ENCODE measurements at places on chromosomes 6 and 20. TPM values are rescaled to one million over a fixed set of nuclear protein-coding genes. Genes with fewer than 3 reads are reported as not detected.

Gene LGSN
- total RNA-seq: 0.18 TPM

GRCh38 chr20:58389968-58390658, 1.1 kb downstream of the VAPB start:
- peak overlapping the region; percentile 93 for H3K27ac ChIP-seq
- no peak for DNase-seq
- peaks cover 32% of the 10 kb centered on the region for H3K4me1 ChIP-seq

DNA sequence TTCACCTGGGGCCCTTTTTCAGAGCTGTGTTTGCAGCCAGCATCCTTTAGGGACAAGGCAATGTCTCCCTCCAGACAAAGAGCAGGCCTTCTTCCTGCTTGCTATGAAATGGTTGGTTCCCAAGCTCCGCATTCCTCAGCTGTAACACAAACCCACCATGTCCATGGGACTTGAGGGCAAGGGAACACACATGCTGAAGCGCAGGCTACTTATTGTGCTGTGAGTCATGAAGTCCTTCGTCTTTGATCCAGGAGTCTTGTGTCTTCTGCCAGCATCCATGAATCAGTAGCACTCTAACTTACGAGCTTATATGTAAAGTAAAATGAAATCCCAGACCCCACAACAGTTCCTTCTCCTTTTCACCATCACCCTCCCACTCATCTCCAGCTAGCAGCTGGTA, 59.0 kb downstream of the ANKRD60 start:
- no peak overlapping the region for H3K4me3 ChIP-seq
- peaks cover 2% of the 10 kb centered on the region for H3K27me3 ChIP-seq
- H3K27ac ChIP-seq: no peak overlapping the region
- no peak for DNase-seq
- peaks cover 5% of the 10 kb centered on the region for H3K4me1 ChIP-seq

GRCh38 chr6:154738551-154738961, 5.3 kb downstream of the SCAF8 start:
- H3K36me3 ChIP-seq: peaks cover 11% of the 10 kb centered on the region
- H3K4me1 ChIP-seq: peaks cover 67% of the 10 kb centered on the region
- peak overlapping the region; percentile 23 for H3K4me3 ChIP-seq
- no peak for DNase-seq
- H3K27ac ChIP-seq: peak overlapping the region; percentile 91

GRCh38 chr20:53706466-53707370, 113.1 kb upstream of the ZNF217 start:
- peaks cover 29% of the 10 kb centered on the region for H3K4me1 ChIP-seq
- peak overlapping the region; percentile 95 for H3K27ac ChIP-seq
- no peaks in the 10 kb centered on the region for H3K36me3 ChIP-seq
- DNase-seq: no peak
- no peaks in the 10 kb centered on the region for H3K27me3 ChIP-seq

Gene RSPO3
- total RNA-seq: not detected

GRCh38 chr6:122445274-122445673, 26.3 kb downstream of the SERINC1 start:
- no peak for DNase-seq
- no peak overlapping the region for H3K27ac ChIP-seq
- no peak overlapping the region for H3K4me3 ChIP-seq
- no peaks in the 10 kb centered on the region for H3K4me1 ChIP-seq
- H3K36me3 ChIP-seq: peaks cover 24% of the 10 kb centered on the region
- no peaks in the 10 kb centered on the region for H3K27me3 ChIP-seq

Gene WFDC10B
- 0.42 TPM for total RNA-seq

- H3K36me3 ChIP-seq: no peaks in the 10 kb centered on the region
- no peak overlapping the region for H3K27ac ChIP-seq
- no peaks in the 10 kb centered on the region for H3K27me3 ChIP-seq
- no peaks in the 10 kb centered on the region for H3K4me1 ChIP-seq
- DNase-seq: no peak
Observed at GRCh38 chr6:8683204-8683603, 247.9 kb upstream of the SLC35B3 start.

Gene PPP1R14C
- total RNA-seq: 1.1 TPM

DNA sequence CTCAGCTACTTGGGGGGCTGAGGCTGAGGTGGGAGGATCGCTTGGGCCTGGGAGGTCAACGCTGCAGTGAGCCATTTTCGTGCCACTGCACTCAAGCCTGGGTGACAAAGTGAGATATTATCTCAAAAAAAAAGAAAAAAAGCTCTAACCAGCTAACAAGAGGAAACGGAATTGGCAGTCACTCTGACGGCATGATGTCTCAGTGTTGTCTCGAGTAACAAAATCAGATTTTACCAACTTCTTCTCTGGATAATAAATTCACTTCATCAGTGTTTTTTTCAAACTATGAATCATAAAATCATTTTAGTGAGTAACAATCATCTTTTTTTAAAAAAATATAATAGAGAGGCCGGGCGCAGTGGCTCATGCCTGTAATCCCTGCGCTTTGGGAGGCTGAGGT, 12.6 kb downstream of the KIF16B start:
- H3K4me1 ChIP-seq: peaks cover 22% of the 10 kb centered on the region
- H3K27me3 ChIP-seq: no peaks in the 10 kb centered on the region

DNA sequence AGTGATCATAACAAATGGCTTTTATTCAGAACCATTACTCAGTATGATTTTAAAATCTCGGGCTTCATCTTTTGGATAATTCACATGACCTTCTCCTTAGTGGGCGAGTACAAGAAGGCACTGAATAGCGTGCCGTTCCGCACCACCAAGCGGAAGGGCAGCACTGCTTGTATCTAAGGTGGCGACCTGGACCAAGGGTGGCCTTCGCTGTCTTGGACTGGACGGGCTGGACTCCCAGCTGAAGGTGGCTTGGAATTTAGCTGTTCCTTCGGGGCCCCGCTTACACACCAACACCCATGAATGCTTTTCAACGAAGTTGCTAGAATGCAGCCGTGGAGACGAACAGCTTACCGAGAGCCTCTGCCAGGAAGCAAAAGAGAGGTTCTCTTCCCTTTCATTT, 168.6 kb upstream of the AGPAT4 start:
- DNase-seq: no peak
- H3K27me3 ChIP-seq: peaks cover 45% of the 10 kb centered on the region
- H3K36me3 ChIP-seq: no peaks in the 10 kb centered on the region
- H3K4me3 ChIP-seq: no peak overlapping the region
- H3K4me1 ChIP-seq: peaks cover 33% of the 10 kb centered on the region

- no peaks in the 10 kb centered on the region for H3K4me1 ChIP-seq
- no peaks in the 10 kb centered on the region for H3K36me3 ChIP-seq
- no peak for DNase-seq
Observed at GRCh38 chr20:40016890-40017289, 672.1 kb downstream of the MAFB start.

DNA sequence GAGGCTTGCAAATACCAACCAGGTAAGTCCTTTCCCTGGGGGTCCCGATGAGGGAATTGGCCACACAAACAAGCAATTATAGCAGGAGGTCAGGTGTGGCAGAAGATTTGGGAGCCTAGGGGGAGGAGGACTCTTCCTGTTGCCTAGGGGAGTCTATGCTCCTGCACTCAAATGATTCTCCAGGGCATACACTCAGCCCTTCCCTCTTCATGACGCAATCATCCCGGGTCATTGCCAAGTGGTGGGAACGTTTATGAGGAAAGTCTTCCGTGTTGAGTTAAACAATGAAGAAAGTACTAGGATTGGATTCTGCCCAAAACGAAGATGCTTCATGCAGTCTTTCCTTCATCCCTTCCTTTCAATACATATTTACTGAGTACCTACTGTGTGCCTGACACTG, 186.5 kb upstream of the TSHZ2 start:
- H3K4me3 ChIP-seq: no peak overlapping the region
- no peaks in the 10 kb centered on the region for H3K36me3 ChIP-seq
- no peak for DNase-seq
- peaks cover 11% of the 10 kb centered on the region for H3K4me1 ChIP-seq

- DNase-seq: no peak
- peaks cover 7% of the 10 kb centered on the region for H3K4me1 ChIP-seq
- H3K27ac ChIP-seq: no peak overlapping the region
- H3K4me3 ChIP-seq: no peak overlapping the region
Observed at GRCh38 chr20:22821081-22821727, 213.9 kb upstream of the SSTR4 start.

DNA sequence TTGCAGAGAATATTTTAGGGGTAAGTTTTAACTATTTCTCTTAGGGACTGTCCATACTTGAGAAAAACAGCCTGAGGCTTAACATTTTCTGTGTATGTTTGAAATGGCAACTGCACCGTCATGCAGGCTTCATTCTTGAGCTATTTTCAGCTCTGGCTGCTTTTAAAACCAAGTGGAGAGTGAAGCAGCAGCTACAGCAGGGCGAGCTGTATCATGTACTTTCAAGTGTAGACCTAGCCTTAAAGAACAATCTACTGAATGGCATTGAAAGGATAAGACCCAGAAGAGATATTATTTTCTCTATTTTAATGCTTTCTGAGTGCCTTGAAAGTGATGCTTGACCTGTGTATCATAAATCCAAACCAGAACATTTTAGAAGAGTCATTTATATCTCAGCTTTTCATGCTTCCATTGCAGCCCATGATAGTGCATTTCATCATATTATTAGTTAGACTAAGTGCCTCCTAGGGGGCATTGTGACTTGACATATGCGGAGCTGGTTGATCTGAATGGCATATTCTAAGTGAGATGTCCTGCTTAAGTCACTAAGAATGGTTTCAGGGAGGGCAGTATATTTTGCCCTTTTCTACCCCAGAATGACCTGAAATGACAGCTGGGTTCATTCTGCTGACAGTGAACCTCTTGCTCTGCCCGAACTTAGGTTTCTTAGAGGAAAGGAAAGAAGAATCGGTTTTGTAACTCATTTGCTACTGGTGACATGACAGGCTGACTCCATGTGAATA, 85.3 kb downstream of the NKAIN2 start:
- H3K27me3 ChIP-seq: no peaks in the 10 kb centered on the region
- no peak for DNase-seq
- H3K27ac ChIP-seq: peak overlapping the region; percentile 52
- H3K36me3 ChIP-seq: no peaks in the 10 kb centered on the region
- H3K4me3 ChIP-seq: no peak overlapping the region

DNA sequence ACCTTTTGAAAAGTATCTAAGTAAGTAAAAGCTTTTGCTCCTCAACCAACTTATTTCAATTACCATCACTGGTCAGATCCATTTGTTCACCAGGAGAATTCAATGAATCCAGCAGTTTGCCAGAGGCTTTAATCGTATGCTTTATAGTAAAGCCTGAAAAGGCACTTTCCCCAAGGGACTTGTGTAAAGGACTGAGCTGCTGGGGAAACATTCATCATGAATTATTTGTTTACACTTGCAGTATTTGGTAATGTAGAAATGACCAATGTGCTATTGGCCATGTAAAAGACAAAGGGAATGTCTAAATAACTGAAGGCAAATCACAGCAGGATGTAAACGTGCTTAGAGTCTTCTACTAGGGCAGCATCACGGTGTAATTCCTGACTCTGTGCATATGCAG, 471.4 kb downstream of the ADGRB3 start:
- H3K36me3 ChIP-seq: no peaks in the 10 kb centered on the region
- no peak for DNase-seq
- H3K27me3 ChIP-seq: no peaks in the 10 kb centered on the region
- H3K4me1 ChIP-seq: peaks cover 5% of the 10 kb centered on the region

Gene EPHA7
- 9.6 TPM for total RNA-seq

DNA sequence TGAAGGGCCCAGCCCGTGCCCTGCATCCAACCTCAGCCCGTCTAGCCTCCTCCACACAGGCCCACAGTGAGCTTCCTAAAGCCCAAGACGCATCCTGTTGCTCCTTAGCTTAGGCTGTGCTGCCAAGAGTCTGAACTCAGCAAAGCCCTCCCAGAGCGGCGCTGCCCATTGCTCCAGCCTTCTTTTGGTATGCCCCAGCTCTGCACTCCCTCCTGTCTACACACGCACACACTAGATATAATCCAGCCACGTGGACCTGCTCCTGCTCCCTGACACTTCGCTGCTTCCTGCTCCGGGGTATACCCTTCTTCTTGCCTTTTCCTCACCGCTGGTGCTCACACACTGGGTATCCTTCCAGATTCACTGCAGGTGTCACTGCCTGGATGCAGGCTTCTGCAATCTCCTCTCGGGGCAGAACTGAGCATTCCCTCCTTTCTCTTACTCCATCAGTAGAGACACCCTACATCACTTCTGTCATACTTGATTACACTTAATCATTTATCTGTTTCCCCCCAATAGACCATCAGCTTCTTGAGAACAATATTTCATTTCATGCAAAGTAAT, 23.8 kb downstream of the GABRR2 start:
- H3K27me3 ChIP-seq: no peaks in the 10 kb centered on the region
- no peaks in the 10 kb centered on the region for H3K36me3 ChIP-seq
- H3K4me3 ChIP-seq: no peak overlapping the region
- peaks cover 5% of the 10 kb centered on the region for H3K4me1 ChIP-seq
- H3K27ac ChIP-seq: no peak overlapping the region

GRCh38 chr6:128063850-128064539, 163.1 kb upstream of the THEMIS start:
- no peaks in the 10 kb centered on the region for H3K36me3 ChIP-seq
- no peaks in the 10 kb centered on the region for H3K27me3 ChIP-seq
- H3K4me1 ChIP-seq: peaks cover 30% of the 10 kb centered on the region
- no peak overlapping the region for H3K4me3 ChIP-seq

- no peak overlapping the region for H3K4me3 ChIP-seq
- no peak for DNase-seq
- H3K27me3 ChIP-seq: no peaks in the 10 kb centered on the region
- peaks cover 28% of the 10 kb centered on the region for H3K4me1 ChIP-seq
- H3K36me3 ChIP-seq: peaks cover 8% of the 10 kb centered on the region
Observed at GRCh38 chr6:138521790-138522189, 22.5 kb upstream of the NHSL1 start.

- no peak for DNase-seq
- no peaks in the 10 kb centered on the region for H3K36me3 ChIP-seq
- no peak overlapping the region for H3K4me3 ChIP-seq
- H3K27ac ChIP-seq: no peak overlapping the region
- peaks cover 4% of the 10 kb centered on the region for H3K27me3 ChIP-seq
Observed at GRCh38 chr6:7933794-7934193, 23.2 kb upstream of the TXNDC5 start.

GRCh38 chr20:24102749-24103333, 114.3 kb upstream of the GGTLC1 start:
- H3K27ac ChIP-seq: no peak overlapping the region
- no peaks in the 10 kb centered on the region for H3K4me1 ChIP-seq
- no peak overlapping the region for H3K4me3 ChIP-seq

Gene LHFPL5
- not detected for total RNA-seq

DNA sequence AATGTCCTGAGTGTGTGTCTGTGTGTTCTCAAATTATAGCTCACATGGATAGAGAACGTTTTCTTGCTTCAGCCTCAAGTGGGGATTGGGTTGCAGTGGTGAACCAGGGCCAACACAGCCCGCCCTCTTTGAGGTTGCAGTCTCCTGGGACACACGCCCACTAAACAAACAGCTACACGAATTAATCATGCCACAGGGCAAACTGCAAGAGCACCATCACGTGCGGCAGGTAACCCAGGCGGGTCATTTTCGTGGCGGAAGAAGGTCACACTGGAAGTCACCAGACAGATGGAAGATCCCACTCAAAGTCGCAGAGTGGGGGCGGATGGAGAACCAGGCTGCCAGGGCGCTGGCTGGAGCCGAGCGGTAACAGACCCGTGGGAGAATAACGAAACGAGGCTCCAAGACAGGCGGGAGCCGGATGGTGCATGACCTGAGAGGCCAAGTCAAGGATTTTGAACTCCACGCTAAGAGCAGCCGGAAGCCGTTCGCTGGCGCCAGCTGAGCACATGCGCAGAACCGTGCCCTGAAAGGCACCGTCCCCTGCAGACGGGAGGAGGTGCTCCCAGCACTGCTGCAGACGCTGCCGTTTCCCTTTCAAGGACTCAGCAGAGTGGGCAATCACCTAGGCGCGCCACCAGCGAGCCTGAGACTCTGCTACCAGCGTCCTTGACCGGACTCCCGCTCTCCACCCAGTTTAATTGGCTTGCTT, 10.7 kb downstream of the DLL1 start:
- DNase-seq: peak; percentile 55
- peaks cover 25% of the 10 kb centered on the region for H3K4me1 ChIP-seq
- H3K4me3 ChIP-seq: peak overlapping the region; percentile 59
- H3K36me3 ChIP-seq: peaks cover 8% of the 10 kb centered on the region
- H3K27ac ChIP-seq: no peak overlapping the region

Data from WTC11 (cell line).